ENCODE measurements at places on chromosomes 3 and 15.

GRCh38 chr3:100875239-100875638, 118.0 kb downstream of the ABI3BP start:
- peak; percentile 84 for DNase-seq

- DNase-seq, result no peak
Measured at GRCh38 chr3:127760791-127761440, 61.4 kb downstream of the MGLL start.

DNA sequence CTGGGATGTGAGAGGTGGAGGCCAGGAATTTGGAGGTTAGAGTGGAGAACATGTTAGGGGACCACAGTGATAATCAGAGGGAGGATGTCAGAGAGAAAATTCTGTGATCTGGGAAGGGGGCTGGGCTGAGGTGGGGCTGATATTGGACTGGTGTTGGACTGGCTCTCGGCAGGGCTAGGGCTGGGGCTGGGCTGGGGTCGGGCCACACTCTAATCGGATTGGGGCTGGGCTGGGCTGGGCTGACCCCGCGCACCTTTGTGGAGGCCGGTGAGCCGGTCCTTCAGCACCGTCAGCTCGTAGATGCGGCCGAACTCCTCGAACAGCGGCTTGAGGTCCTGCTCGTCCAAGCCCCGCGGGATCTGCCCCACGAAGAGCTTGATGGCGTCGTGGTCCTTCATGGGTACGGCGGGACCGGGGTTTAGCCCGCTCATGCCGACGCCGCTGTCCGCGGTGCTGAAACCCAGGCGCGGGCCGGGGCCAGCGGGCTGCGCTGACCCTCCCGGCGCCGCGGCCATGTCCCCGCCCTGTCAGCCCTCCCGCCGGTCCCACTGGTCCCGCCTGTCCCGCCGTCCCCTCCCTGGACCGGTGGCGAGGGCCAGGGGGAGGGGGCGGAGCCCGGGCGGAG, 485 bp downstream of the CELF6 start:
- DNase-seq, result peak; percentile 69

GRCh38 chr3:14222900-14223594, 44.4 kb downstream of the LSM3 start:
- peak; percentile 49 for DNase-seq

GRCh38 chr15:79197285-79197684, 85.2 kb upstream of the ANKRD34C start:
- DNase-seq, result no peak

DNA sequence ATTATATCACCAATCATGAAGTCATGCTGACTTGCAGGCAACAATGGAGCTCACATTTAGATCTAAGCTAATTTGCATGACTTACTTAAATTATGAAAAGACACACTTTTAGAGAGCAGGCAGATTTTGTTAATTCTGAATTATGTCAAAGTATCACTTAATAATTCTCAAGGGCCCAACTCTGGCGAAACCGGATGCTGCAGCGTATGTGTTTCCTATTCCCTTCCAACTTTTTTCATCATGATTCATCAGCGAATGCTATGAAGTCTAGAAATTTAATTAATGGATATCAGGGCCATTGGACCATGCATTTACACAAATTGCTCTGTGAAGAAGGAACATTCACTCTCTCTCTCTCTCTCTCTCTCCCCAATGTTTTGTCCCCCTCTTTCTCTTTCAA, 63.5 kb upstream of the GOLGA8A start:
- DNase-seq, result no peak

DNA sequence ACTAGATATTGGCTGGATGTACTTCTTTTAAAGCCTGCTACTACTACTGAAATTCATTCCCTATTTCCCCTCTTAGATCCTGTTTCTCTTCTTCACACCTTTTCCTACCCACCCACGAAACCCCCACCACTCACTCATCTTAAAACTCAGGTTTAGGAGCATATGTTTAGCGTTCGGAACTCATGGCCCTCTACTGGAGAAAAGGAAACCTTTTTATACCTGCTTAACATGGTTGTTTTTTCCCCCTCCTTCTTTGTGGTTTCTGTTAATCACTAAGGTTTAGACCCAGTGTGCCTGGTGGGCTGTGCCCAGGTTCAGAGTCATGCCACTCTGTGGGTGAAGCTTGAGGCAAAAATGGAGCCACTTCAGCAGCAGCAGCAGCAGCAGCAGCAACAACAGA, 2.6 kb downstream of the ARID3B start:
- DNase-seq, result no peak

All from EH (cell line).